Stimulated activated CD8-positive, alpha-beta memory T cell treated with anti-CD3 and anti-CD28 coated beads, Interleukin-4, amount 100 ng/mL, for 4 hours (primary cell): ENCODE measurements at places on chromosomes 5 and 9.
A peak's percentile ranks its signal among the peaks of the same experiment; 100 is the strongest.

- DNase-seq: no peak
Observed at GRCh38 chr9:32264170-32264864, 120.1 kb upstream of the ACO1 start.

DNA sequence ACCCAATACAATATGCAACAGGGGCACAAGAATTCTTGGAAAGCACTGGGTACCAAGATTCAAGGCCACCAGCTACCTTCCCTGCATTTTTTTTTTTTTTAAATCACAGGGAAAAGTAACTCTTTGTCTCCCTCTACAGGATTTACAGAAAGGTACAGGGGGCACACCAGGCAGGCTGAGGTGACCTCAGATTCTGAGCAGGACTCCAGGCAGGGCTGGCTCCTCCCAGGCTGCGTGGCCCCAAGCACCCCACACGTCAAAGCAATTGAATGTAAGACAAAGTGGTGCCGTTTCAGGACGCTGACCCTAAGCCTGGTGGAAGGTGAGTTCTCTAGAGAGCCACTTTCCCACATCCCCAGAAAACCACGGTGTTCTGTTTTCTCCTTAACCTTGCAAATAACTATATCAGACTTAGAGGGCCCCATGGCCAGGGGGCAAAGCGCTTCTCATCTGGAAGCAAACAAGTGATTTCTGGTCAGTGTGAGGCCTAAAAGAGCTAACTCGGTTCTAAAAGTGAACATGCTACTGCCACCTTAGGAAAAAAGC lies 222.6 kb downstream of the ROR2 start:
- DNase-seq: no peak

- no peak for DNase-seq
Observed at GRCh38 chr5:50921366-50922133, 255.1 kb downstream of the PARP8 start.

DNA sequence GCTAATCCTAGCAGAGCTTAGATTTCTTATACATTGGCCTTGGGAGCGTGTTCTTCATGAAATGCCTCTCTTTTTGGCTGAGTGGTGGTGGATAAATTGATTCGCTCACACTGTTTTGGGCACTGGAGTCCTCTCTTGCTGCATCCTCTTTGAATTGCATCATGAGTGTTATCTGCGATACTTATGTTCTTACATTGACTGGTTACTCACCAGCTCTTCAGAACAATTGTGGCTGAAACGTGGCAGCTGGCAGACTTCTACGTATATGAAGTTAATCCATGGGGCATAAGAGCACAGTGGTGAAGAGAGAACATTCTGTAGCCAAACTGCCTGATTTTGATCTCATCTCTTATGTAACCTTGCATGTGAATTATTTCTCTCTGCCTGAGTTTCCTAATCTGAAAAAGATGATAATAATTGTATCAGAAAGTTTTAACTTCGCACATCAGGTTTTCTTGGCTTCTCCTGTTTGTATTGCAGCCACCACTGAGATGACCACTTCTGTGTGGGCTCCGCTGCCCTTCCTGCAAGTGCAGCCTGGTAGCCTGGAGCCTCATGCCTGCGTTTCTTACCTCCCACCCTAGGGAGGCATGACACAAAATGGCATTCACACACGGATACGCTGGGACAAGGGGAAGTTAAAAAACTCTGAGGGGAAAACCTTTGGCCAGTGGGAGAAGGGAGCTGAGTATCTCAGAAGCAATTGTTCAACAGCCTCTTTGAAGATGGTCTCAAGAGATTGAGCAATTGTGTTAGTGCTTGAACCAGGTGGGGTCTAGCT lies 295.2 kb downstream of the ARHGAP26 start:
- no peak for DNase-seq

GRCh38 chr9:30065888-30066287 lies 2318.6 kb upstream of the ACO1 start:
- DNase-seq: no peak

DNA sequence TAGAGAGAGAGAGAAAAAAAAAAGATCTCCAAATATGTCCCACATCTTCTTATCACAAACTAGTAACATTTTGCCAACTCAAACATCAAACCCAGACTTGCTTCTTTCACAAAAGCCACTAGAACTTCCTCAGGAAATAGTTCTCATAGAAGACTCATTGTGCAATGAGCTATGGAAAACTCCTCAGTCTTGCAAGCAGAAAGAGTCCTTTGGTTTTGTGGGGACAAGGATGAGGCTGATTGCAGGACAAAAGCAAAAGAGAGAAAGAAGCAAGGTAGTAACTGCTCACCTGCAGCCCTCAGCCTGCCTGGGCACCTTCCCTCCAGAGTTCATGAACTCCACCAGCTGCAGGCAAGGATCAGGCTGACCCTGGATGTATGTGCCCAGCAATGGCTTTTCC lies 399.0 kb downstream of the IRX1 start:
- no peak for DNase-seq

- DNase-seq: peak; percentile 17
Observed at GRCh38 chr9:133403766-133404453, 13.9 kb downstream of the REXO4 start.

GRCh38 chr5:55865831-55866230 lies 14.7 kb downstream of the IL31RA start:
- no peak for DNase-seq

DNA sequence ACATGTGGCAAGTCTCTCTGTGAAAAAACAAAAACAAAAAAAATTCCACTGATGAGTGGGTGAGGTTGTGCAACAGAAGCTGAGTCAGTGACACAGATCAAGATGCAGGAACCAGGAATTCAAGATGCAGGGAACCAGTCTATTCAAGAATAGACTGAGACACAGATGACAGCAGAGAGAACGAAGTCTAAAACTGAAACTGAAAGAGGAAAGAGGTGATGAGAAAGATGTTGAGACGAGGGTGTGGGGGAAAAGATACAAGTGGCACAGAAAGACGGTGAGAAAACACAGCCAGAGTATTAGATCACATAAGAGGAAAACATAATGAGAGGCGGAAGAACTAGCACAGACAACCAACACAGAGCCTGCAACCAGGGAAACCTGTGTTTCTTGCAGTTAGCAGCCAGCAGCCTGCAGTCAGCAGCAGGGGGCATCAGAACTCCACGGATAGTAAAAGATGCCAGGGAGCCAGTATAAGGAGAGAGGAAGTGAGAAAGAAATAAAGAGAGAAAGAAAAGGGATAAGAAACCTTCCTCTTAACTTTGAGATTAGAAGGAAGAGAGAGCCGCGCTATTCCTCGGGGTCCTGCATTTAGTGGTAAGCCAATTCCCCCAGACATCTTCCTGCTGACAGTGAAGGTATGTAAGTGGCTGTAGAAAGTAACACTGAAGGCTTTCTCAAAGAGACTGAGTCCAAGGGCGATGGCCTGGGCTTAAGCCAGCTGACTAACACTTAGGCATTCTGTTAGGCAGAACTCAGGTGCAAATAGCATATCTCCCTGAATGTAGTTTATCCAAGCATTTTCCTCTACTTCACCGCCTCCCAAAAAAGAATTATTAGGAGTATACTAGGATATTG lies 79.0 kb downstream of the TLR4 start:
- no peak for DNase-seq

DNA sequence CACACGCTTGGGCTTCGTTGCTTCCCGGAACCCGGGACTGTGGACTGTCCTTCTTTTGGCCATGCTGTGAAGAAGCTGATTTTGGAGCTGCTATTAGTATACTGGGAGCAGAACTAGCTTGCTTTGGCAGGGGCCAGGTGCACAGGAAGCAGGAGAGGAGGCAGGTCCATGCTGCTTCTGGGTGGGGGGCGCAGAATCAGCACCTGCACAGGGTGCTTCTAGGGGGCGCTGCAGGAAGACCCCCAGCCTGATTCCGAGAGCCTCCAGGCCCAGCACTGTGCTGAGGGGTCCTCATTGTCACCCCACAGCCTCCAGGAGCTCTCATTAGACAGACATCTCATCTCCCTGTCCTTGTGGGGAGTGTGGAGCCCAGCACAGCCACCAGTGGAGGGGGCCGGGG lies 252.6 kb upstream of the IRX4 start:
- DNase-seq: no peak

DNA sequence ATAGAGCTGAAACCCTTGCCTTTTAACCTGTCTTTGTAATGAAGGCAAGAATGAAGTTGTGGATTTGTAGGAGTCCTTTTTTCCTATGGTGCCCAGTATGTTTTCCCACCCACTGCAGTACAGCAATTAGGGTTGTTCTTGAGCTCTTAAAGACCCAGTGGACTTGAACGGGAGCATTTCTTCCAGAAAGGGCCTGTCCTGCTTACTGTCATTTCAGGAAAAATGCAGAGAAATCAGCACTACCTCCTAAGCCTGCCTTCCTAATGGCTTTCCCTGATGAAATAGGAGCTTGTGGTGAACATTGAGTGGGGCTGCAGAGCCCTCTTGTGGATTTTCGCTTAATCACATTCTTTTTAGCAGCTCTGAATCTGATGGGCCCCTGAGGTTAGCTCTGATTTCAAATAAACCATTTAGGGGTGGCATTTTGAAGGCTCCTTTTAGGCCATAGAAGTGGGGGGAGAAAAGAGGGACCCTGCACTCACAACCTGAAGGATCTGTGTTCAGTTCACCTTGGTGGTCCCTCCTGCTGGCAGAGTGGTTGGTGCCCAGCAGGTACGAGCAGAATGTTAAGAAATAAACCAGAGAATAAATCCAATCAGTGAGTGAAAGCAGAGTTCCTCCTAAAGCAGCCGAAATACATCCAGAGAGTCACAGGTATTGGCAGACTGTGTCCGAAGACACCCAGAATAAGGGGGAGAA lies 188.0 kb upstream of the KLF9 start:
- DNase-seq: peak; percentile 4

- no peak for DNase-seq
Observed at GRCh38 chr9:80644044-80644443, 1045.3 kb downstream of the TLE1 start.

DNA sequence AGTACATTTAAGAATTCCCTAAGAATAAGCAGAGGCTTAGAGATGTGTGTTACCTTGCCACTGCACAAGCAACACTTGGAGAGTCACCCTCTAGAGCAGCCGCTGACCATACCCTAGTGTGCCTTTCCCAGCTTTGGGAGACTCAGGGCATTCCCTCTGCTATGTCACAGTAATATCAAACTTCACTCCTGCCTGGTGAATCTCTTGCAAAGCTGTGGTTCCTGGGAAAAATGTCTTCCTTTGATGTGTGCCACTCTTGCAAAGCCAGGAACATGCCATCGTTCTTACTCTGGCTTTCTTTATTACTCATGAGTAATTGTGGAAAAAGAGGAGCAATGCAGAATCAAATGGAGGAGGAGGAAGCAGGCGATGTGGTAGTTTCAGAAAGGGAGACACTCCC lies 173.2 kb downstream of the CCDC192 start:
- no peak for DNase-seq

DNA sequence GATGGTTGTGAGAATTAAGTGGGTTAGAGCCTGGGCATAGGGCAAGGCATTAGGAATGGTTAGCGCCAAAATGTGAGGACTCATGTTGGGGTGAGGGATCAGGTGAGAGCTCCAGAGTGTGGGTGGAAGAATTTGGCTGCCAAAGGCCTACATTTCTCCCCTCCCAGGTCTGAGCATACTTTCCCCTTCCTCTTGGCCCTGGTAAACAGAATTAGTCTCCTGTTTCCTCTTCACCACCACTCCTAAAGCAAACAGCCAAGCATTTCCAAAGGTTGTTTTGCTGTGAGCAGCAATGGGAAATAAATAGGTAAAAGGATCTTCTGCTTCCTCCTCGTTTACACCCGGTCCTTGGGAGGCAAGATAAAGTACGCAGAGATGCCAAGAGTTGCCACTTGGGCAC lies 132.5 kb downstream of the ZSWIM6 start:
- DNase-seq: no peak

- no peak for DNase-seq
Observed at GRCh38 chr5:113167985-113168384, 191.4 kb downstream of the DCP2 start.

DNA sequence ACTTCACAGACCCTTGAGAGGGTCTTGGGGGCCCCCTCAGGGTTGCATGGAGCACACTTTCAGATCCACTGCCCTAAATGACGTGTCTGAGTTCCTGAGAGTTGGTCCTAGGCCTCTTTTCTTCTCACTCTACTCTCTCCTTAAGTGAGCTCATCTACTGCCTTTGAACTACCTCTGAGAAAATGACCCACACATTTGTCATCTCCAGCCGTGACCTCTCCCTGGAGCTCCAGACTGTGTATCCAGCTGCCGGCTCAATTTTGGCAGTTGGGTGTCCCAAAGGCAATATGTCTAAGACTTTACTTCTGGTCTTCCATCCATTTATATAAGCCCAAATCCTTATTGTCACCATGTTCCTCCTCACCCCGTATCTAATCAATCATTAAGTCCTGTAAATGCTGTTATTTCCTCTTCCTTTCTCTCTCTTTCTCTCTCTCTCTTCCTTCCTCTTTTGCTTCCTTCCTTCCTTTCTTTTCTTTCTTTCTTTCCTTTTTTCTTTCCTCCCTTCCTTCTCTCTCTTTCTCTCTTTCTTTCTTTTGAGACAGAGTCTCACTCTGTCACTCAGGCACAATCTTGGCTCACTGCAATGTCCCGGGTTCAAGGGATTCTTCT lies 51.2 kb upstream of the HSPA9 start:
- no peak for DNase-seq

GRCh38 chr9:133704711-133705181 lies 33.4 kb downstream of the SARDH start:
- DNase-seq: no peak

GRCh38 chr5:87210076-87210475 lies 57.6 kb upstream of the RASA1 start:
- DNase-seq: no peak

DNA sequence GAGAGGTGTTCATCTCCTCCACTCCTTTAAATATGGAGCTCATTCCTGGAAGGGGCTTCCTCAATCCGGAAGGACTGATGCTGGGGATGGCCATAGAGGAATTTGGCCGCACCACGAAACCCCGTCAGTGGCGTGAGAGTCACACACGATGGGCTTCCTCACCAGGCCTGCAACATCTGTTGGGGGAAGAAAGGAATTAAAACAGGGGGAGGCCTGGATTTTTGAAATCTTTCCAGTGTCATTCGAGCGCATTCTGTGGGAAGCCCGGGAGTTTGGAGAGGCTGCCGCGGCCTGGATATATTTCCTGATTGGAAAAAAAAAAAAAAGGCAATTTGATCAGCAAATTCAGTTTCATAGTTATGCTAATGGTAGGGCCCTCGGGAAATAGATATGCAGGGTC lies 76.3 kb upstream of the ORM1 start:
- no peak for DNase-seq

DNA sequence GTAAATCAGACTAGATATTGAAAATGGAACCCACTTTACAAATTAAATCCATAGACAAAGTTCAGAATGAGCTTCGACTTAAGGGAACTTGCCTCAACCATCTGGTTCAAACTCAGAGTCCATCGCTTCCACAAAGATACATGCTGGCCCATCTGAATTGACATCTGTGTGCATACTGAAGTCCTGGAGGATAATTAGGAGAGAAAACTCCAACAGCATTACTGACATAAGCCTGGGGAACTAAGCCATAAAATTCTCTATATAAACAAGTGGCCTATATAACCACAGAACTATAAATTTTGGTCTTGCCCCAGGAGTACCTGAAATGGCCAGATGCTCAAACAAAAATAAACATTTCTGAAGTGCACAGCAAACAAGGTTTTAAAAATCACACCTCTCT lies 94.4 kb downstream of the IZUMO3 start:
- no peak for DNase-seq

- DNase-seq: no peak
Observed at GRCh38 chr9:224582-225520, 10.2 kb downstream of the DOCK8 start.

- no peak for DNase-seq
Observed at GRCh38 chr5:150441813-150442698, 7.5 kb downstream of the RPS14 start.
